Activated T-cell treated with anti-CD3 and anti-CD28 coated beads, Interleukin-2, amount 50 U/mL, for 1 hour (primary cell): ENCODE measurements at places on chromosomes 16 and 17.

- DNase-seq, result no peak
Observed at GRCh38 chr16:27495191-27495590, 54.5 kb downstream of the GTF3C1 start.

DNA sequence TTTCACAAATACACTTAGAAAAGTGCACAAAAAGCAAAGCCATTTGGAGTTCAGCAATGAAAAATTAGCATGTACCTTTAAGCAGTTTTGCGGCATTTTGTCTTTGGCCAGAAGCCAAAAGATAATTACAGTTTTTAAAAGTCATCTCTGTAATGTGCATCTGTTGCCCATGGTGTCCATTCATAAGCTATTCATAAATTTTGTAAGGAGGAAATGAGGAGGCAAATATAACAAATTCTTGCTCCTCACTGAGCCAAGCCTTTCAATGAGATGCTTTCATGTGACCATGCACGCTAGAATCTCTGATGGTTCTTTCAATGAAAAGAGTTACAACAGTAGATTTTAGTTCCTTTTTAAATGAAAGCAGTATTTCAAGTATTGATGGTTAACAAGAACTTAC, 247.1 kb upstream of the MON1B start:
- no peak for DNase-seq

DNA sequence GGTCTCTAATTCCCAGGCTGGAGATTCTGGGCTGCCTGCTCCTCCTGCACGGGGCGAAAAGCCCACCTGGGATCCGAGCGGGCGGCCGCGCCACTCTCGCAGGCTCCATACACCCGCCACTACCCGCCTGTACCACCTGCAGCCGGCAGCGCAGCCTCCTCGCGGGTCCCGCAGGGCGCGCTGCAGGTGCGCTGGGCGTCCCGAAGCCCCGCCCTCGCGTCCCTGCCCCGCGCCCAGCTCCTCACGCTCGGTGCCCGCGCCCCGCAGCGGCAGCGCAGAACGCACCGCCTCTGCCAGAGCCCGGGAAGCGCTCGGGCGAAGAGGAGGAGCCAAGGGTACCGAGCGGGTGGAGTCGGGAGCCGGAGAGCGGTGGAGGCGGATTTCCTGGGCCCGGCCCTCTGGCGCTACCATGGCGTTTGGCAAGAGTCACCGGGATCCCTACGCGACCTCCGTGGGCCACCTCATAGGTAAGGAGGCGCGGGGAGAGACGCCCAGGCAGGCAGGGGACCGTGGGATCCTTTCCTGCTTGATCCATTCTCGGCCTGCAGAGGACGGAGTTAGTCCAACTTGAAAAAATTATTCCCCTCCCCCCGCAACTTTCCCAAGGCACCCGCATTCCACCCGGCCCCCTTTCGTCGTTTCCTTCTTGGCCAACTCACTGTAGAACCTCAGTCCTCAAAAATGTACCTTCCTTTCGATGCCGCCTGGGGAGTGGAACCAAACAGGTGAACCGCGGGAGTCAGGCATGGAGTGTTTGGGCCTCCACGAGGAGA, at the start of gene TOM1L1:
Gene TOM1L1 (plus strand): TSS at position 396 of the 773 bp plus-strand sequence. CDS start 14 bp downstream, at position 410.
- DNase-seq, result peak; percentile 18

GRCh38 chr17:1872254-1872653, 42.4 kb downstream of the RPA1 start:
- DNase-seq, result no peak

DNA sequence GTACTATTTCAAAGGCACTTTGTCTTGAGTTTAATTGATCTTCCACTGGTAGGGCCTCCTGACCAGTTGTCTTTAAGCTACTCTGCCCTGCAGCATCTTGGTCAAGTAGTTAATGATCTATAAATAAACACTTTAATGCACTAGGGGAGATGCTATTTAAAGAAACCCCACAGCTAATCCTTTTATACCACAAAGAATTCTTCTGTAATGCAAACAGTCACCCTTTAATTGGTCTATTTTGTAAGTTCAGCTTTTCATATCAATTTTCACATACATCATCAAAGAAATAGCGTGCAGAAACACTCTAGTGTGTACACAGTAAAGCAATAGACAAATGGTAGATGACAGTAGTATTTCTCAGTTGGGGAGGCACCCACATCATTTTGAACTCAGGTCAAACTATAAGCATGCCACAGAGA, 70.3 kb downstream of the PMP22 start:
- no peak for DNase-seq

- no peak for DNase-seq
Observed at GRCh38 chr17:40303009-40303657, 5.8 kb upstream of the RARA start.

DNA sequence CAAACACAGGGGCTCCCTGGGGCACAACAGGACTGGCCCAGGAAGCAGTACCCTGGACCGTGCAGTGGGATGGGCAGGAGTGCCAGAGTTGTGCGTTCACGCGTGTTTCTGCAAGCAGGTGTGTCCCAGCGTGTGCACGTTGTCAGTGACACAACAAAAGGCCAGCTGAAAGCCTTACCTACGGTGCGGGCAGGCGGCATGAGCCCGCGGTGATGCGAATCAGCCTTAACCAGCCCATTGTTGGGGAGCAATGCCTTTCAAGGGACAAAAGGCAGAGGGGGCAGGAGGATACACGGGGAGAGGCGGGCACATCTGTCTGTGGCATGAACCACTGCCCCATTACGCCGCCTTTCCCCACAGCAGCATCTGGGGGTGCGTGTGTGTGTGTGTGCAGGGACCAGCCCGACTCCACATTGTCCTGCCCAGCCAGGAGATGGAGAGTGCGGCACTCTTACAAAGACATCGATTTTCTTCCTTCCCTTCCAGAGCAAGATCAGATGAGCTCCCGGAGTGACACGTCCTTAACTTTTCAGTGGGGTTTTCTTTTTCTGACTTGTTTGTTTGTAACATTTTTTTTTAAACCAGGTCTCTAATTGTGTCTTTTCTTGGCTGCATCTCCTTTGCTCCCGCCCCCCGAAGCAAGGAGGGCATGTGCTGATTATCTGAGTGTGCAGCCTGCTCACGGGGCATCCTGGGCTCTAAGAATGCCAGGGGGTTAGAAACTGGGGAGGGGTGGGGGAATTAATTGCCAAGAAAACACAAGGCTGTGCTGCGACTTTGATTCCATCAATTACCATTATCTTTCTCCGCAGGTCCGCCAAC, 158.1 kb downstream of the ZNF423 start:
- DNase-seq, result no peak

GRCh38 chr16:20285993-20286499, 41.3 kb downstream of the GP2 start:
- no peak for DNase-seq

- no peak for DNase-seq
Observed at GRCh38 chr17:38563362-38564253, 42.1 kb downstream of the SRCIN1 start.

GRCh38 chr17:16123531-16123930, 91.8 kb downstream of the NCOR1 start:
- no peak for DNase-seq

- no peak for DNase-seq
Observed at GRCh38 chr17:75277664-75278071, 6.6 kb upstream of the MIF4GD start.

DNA sequence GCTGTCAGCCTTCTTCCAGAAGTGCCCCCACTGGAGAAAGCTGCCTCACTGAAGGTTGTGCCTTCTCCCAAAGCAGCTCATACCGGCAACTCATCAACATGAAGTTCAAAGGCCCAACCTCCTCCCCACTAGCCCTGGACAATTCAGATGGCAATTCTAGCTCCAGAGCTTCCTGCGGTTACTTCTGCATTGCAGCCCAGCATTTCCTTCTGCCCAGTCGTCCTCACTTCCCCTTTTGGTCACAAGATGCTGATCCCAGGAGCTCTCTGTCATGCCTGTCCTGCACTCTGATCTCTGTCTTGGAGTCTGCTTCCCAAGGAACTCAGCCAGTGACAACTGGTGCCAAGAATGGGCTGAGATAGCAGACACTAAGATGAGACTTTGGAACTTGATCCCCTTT, 178.2 kb upstream of the SOX9 start:
- no peak for DNase-seq

DNA sequence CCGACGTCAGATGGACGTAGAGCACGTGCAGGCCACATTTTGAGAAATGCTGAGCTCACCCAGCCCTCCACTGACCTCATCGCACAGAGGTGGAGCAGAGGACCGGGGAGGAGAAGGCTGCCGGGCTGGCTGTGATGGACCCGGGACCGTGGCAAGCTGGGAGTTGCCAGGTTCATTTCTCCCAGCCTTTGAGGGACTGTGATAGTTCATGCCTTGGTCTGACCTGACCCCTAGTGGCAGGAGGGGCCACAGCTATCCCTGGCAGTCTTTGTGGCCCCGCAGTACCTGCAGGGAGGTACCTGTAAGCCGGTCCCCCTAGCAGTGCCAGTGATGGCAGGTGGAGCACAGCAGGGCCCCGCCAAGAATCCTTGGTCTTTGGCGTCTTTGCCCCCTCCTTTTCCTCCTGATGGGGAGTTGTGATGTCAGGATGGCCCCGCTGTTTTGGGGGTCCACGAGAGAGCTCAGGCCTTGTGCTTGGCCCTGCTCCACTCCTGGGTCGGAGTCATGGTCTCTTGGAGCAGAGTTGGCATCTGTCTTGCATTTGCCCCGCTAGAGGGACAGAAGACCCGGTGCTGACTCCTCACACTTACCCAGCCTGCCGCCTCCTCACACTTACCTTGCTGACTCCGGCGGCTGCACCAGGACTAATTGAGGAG, 50.4 kb downstream of the OR1D5 start:
- peak; percentile 63 for DNase-seq

DNA sequence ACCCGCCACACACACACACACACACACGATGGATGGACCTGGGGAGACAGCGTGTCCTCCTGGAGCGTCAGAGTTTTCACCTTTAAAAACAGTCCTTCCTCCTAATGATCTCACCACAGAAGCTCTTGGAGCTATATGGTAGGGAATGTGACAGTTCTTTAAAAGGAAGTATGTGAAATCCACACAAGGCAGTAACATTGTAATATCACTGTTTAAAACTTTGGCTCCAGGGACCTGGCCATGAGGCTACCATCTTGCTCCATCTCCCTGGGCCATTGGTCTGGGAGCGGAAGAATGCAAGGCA, 302.4 kb downstream of the SOX9 start:
- no peak for DNase-seq

DNA sequence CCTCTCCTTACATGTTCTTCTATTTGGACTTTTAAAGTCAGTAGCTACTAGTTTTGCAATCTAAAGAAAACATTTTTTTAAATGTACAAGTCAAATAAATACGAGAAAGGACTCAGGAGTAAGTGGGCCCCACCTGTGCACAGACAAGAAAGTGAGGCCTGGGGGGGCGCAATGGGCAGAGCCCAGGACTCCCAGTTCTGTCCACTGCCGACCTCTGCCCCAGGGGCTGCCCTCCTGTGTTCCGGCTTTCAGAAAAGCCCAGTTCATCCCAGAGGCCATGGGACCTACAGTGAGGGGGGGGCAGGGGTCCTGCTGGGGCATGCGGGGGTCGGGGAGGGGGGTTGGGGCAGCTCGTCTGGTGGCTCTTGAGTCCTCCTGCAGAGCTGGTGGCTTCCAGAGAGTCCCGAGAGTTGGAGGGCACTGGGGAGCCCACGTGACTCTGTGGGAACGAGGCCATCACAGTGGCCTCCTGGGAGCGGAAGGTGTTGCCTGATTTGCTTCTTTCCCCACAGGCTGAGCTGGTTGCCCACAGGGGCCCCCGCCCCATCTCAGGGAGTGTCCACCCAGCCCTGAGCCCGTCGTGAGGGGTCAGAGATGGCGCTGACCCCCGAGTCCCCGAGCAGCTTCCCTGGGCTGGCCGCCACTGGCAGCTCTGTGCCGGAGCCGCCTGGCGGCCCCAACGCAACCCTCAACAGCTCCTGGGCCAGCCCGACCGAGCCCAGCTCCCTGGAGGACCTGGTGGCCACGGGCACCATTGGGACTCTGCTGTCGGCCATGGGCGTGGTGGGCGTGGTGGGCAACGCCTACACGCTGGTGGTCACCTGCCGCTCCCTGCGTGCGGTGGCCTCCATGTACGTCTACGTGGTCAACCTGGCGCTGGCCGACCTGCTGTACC, 2.4 kb downstream of the UTS2R start:
- no peak for DNase-seq

- no peak for DNase-seq
Observed at GRCh38 chr17:78669256-78669974, 92.2 kb upstream of the DNAH17 start.

- no peak for DNase-seq
Observed at GRCh38 chr17:35799942-35800341, 4.5 kb upstream of the MMP28 start.

DNA sequence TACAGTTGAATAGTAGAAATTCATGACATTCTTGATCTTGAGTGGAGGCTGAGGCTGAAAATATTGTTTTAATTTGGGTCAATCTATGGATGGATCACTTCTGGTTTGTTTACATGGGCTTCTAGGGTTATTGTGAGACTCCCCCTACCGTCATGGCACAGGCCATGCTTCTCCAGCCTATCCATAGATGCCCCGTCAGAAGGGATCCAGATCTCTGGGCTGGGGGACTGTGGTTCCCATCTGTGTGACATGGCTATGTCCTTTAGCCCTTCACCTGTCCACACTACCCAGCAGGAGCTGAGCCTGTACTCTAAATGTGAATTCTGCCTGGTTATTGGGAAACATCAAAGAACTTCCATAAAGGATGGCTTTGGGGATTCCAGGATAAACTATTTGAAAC, 160.4 kb downstream of the ABCC12 start:
- no peak for DNase-seq

DNA sequence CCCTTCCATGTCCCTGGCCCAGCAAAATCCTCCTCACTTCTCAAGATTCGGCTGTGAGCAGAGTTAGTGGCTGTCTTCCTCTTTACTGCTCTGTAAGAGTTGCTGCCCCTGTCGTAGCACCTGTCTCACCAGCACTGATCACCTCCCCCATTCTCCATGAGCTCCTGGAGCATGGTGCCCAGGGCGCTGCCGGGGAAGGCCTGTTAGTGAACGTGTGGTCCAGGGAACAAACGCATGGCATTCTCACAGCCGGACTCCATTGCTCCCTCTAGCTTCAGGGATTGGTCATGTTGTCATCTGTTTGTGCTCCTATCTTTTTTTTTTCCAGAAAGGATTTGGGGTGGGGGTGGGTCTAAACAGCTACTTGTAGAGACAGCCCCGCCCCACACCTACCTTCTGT, 141.2 kb downstream of the CMIP start:
- no peak for DNase-seq

DNA sequence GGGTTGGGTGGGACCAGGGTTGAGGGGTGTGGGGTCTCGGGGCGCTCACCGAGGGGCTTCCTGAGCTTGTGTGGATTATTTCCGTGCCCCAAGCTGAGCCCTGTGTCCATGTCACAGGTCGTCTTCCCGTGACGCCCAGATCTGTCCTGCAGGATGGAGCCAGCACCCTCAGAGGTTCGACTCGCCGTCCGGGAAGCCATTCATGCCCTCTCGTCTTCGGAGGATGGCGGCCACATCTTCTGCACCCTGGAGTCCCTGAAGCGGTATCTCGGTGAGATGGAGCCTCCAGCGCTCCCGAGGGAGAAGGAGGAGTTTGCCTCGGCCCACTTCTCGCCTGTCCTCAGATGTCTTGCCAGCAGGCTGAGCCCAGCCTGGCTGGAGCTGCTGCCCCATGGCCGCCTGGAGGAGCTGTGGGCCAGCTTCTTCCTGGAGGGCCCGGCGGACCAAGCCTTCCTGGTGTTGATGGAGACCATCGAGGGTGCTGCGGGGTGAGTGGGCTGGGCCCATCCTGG, 1.0 kb downstream of the TELO2 start:
- DNase-seq, result no peak
